ENCODE measurements at places on chromosomes 16 and 17.
A peak's percentile ranks its signal among the peaks of the same experiment; 100 is the strongest.

GRCh38 chr17:77708936-77709335, 249.6 kb upstream of the TNRC6C start:
- peak; percentile 32 for DNase-seq

DNA sequence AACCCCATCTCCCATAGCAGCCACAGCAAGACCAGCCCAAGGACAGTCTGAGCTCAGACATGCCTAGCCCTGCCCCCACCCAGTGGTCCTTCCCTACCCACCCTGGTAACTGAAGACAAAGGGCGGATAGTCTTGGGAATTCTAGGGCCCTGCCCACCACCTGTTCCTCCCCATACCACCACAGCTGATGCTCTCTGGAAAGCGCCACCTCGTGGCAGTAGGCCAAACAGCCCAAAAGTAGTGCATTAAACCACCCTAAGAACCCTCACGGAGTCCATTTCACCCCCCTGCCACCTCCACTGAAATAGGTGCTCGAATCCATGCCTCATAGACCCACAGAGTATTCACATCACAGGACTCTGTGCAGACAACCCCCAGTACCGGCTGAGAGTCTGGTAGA, 1021.4 kb downstream of the CDH8 start:
- DNase-seq: no peak

DNA sequence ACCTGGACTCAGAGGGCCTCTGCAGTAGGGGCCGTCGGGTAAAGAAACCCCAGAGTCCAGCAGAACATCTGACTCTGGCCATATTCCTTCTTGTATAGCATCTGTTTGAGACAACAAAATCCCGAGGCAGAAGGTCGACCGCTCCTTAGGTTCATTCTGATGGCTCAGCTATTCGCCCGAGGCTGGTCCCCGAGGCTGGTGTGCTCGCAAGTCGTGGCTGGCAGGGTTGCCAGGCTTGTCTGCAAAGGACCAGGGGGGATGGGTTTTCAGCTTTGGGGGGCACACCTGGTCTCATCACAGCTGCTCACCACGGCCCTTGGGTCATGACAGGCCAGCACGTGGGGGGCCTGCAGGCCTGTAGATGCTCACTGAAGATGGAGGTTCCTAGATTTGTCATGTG, 119.1 kb downstream of the BANP start:
- no peak for DNase-seq

DNA sequence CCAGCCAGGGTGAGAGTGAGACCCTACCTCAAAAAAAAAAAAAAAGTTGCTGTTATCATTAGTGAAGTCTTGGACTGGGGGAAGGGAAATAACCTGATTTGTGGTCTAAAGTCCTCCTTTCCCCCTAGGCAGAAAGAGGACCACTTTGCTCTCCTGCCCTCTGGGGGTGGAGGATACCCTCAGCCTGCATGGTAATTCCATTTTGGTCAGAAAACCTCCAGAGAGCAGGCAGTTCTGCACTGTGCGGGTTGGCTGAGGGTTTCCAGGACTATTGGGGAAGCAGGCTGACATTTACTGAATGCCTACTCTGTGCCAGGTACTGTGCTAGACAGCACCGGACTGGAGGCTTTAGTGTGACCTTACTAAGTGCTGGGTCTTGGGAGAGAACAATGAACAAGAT, 2.6 kb downstream of the ADAP2 start:
- DNase-seq: no peak

DNA sequence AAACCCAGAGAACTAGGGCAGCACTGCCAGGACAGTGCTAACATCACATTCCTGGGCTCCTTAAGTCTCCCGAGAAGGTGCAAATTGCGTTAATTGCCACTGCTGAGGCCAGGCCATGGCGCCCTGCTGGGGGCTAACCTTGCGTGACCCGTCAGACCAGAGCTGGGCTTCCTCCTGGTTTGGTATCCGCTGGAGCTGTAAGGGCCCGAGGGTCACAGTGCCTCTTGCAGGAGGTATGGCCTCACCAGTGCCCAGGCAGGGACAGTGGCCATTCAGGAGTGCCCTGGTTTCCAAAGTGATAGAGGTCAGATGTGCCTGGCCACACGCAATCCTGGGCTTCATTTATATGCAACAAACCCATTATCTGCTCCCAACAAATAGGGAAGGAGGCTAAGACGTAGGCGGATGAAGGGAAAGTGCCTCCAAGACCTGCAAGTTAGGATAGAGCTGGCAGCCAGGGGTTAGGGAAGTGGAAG, 17.7 kb upstream of the ADCY9 start:
- no peak for DNase-seq
